ENCODE measurements at places on chromosomes 12 and 14. TPM values are rescaled to one million over a fixed set of nuclear protein-coding genes. Genes with fewer than 3 reads are reported as not detected.

AMDHD1 gene
- 0.63 TPM for total RNA-seq

C14orf132 gene
- total RNA-seq, result 1.0 TPM

GPRC5D gene
- 0.31 TPM for total RNA-seq

TDRD9 gene
- 2.5 TPM for total RNA-seq

UNC79 gene
- total RNA-seq, result not detected

GLT8D2 gene
- not detected for total RNA-seq

TRPV4 gene
- 0.31 TPM for total RNA-seq

LBHD2 gene
- total RNA-seq, result not detected

TAS2R31 gene
- 3.9 TPM for total RNA-seq

NELL2 gene
- 208 TPM for total RNA-seq

REP15 gene
- total RNA-seq, result not detected

WNT1 gene
- total RNA-seq, result 0.10 TPM

NFE2 gene
- total RNA-seq, result 9.4 TPM

PLEKHA5 gene
- total RNA-seq, result 4.2 TPM

PPP2R3C gene
- total RNA-seq, result 55.1 TPM

OR4K1 gene
- total RNA-seq, result 0.21 TPM

PRIMA1 gene
- total RNA-seq, result not detected

BCL2L2 gene
- 3.4 TPM for total RNA-seq

KCNA1 gene
- under 0.01 TPM for total RNA-seq

RNASE1 gene
- not detected for total RNA-seq

OR6C4 gene
- total RNA-seq, result not detected

LPAR5 gene
- 4.1 TPM for total RNA-seq

E2F7 gene
- total RNA-seq, result 0.10 TPM

KLRD1 gene
- 34.0 TPM for total RNA-seq

CD163L1 gene
- total RNA-seq, result 0.63 TPM

ATXN7L3B gene
- 42.2 TPM for total RNA-seq

C12orf54 gene
- total RNA-seq, result not detected

TMEM119 gene
- 1.4 TPM for total RNA-seq

MAP3K12 gene
- total RNA-seq, result 4.6 TPM

ITGB7 gene
- total RNA-seq, result 49.8 TPM

GNG2 gene
- 180 TPM for total RNA-seq

TC2N gene
- total RNA-seq, result 133 TPM

CLEC2B gene
- 248 TPM for total RNA-seq

GARIN6 gene
- total RNA-seq, result not detected

Data from mononuclear cell (primary cell).